Effector memory CD8-positive, alpha-beta T cell (primary cell): ENCODE measurements at places on chromosomes 5 and 9.

- peaks cover 22% of the 10 kb centered on the region for H3K27me3 ChIP-seq
- no peak overlapping the region for H3K27ac ChIP-seq
- no peak overlapping the region for H3K4me3 ChIP-seq
- no peaks in the 10 kb centered on the region for H3K36me3 ChIP-seq
- no peak for DNase-seq
- no peaks in the 10 kb centered on the region for H3K4me1 ChIP-seq
Measured at GRCh38 chr5:103498211-103498610, 64.4 kb downstream of the NUDT12 start.

GRCh38 chr9:136769710-136770191, 5.4 kb upstream of the LCN15 start:
- DNase-seq: peak; percentile 34
- H3K36me3 ChIP-seq: peaks cover 7% of the 10 kb centered on the region
- no peak overlapping the region for H3K27ac ChIP-seq
- peaks cover 7% of the 10 kb centered on the region for H3K27me3 ChIP-seq
- H3K4me3 ChIP-seq: no peak overlapping the region

DNA sequence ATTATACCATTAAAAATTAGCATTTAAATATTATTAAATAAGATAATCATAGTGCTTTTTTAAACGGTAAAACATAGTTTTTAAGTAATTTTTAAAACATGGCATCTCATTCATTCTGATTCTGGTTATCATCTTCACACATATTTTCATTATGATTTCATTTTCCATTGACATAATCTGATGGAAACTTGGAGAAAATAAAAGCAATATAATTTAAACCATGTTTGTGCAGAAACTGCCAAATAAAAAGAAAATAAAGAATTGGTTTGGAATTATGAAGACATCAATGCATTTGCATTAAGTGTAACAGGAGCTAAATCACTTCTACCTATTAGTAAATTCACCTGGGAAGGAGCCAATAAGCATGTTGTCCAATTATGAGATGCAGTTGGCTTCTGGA, 490.1 kb upstream of the CD180 start:
- H3K27ac ChIP-seq: no peak overlapping the region
- H3K27me3 ChIP-seq: peaks cover 23% of the 10 kb centered on the region
- DNase-seq: no peak
- no peaks in the 10 kb centered on the region for H3K4me1 ChIP-seq
- no peak overlapping the region for H3K4me3 ChIP-seq

- H3K4me3 ChIP-seq: no peak overlapping the region
- H3K27me3 ChIP-seq: no peaks in the 10 kb centered on the region
- no peak for DNase-seq
- no peaks in the 10 kb centered on the region for H3K4me1 ChIP-seq
- H3K36me3 ChIP-seq: no peaks in the 10 kb centered on the region
- H3K27ac ChIP-seq: no peak overlapping the region
Measured at GRCh38 chr9:136564379-136564988, 18.6 kb upstream of the NOTCH1 start.

GRCh38 chr5:89080467-89081116, 197.6 kb upstream of the MEF2C start:
- H3K4me3 ChIP-seq: no peak overlapping the region
- H3K27me3 ChIP-seq: no peaks in the 10 kb centered on the region
- no peaks in the 10 kb centered on the region for H3K4me1 ChIP-seq
- no peak for DNase-seq

DNA sequence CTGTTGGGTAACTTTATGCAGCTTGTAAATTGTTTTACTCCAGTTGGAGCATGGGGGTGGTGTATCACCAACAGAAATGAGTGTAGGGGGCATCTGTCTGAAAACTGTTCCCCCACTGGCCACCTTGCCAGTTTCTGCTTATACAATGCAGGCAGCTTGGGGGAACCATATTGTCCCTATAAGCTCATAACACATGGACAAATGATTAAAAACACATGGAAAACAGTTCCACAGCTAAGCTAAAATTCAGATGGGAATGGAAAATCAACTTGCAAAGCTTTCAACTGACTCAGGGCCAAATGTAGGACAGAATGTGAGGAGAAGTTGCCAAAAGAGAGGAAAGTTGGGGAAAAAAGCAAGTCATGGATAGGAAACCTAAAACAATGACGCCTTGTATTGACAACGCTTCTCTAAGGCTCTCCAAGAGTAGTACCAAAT, 7.9 kb upstream of the CER1 start:
- DNase-seq: no peak
- H3K27ac ChIP-seq: no peak overlapping the region
- no peaks in the 10 kb centered on the region for H3K36me3 ChIP-seq
- no peak overlapping the region for H3K4me3 ChIP-seq
- H3K27me3 ChIP-seq: peaks cover 11% of the 10 kb centered on the region
- H3K4me1 ChIP-seq: no peaks in the 10 kb centered on the region

GRCh38 chr5:59067956-59068656, 485.2 kb downstream of the RAB3C start:
- no peak for DNase-seq
- no peaks in the 10 kb centered on the region for H3K27me3 ChIP-seq
- H3K36me3 ChIP-seq: no peaks in the 10 kb centered on the region
- H3K27ac ChIP-seq: no peak overlapping the region
- no peaks in the 10 kb centered on the region for H3K4me1 ChIP-seq
- no peak overlapping the region for H3K4me3 ChIP-seq

DNA sequence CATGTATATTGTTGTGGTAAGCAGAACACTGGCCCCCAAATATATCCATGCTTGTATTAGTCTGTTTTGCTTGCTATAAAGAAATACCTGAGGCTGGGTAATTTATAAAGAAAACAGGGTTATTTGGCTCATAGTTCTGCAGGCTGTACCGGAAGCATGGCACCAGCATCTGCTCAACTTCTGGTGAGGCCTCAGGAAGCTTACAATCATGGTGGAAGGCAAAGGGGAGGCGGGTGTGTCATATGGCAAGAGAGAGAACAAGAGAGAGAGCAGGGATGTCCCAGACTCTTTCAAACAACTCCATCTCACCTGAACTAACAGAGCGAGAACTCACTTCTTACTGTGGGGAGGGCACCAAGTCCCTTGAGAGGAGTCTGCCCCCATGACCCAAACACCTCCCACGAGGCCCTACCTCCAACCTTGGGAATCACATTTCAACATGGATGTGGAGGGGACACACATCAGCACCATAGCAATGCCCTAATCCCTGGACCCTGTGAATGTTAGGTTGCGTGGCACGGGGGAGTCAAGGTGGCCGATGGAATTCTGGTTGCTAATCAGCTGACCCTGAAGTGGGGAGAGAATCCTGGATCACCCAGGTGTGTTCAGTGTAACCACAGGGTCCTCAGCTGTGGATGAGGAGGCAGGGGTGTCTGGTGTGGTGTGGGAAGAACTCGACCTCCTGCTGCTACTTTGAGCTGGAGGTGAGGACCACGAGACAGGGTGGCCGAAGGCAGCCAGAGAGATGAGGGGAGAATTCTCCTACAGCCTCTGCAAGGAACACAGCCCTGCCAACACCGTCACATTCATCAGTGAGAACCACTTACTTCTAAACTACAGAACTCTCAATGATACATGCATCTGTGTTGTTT, 172.8 kb downstream of the AUH start:
- peaks cover 24% of the 10 kb centered on the region for H3K4me1 ChIP-seq
- H3K27me3 ChIP-seq: no peaks in the 10 kb centered on the region
- H3K36me3 ChIP-seq: peaks cover 12% of the 10 kb centered on the region
- no peak overlapping the region for H3K27ac ChIP-seq

DNA sequence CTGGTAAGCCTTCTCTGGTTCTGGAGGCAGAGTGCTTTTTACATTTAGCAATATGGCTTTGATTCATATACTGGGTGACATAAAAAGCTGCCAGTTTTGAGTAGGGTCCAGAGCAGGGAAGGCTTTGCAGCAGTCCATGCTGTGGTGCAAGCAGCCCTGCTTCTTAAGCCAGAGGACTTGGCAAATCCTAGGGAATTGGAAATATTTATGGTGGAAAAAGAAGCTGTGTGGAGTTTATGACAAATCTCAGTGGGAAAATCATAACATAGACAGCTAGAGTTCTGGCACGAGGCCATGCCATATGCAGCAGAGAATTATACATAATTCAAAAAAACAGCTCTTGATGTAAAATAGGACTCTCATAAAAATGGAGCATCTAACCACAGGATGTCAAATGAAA, 536.4 kb downstream of the RASEF start:
- H3K36me3 ChIP-seq: no peaks in the 10 kb centered on the region
- H3K4me3 ChIP-seq: no peak overlapping the region
- no peak overlapping the region for H3K27ac ChIP-seq
- no peaks in the 10 kb centered on the region for H3K4me1 ChIP-seq
- DNase-seq: no peak
- H3K27me3 ChIP-seq: no peaks in the 10 kb centered on the region

- no peaks in the 10 kb centered on the region for H3K36me3 ChIP-seq
- H3K4me1 ChIP-seq: no peaks in the 10 kb centered on the region
- no peak overlapping the region for H3K4me3 ChIP-seq
- H3K27me3 ChIP-seq: peaks cover 12% of the 10 kb centered on the region
- no peak for DNase-seq
Measured at GRCh38 chr9:114995681-114996221, 65.4 kb upstream of the TNFSF8 start.

- H3K4me3 ChIP-seq: no peak overlapping the region
- no peaks in the 10 kb centered on the region for H3K27me3 ChIP-seq
- H3K36me3 ChIP-seq: no peaks in the 10 kb centered on the region
- H3K4me1 ChIP-seq: peaks cover 14% of the 10 kb centered on the region
- no peak overlapping the region for H3K27ac ChIP-seq
Measured at GRCh38 chr5:99000876-99001275, 72.1 kb upstream of the CHD1 start.

DNA sequence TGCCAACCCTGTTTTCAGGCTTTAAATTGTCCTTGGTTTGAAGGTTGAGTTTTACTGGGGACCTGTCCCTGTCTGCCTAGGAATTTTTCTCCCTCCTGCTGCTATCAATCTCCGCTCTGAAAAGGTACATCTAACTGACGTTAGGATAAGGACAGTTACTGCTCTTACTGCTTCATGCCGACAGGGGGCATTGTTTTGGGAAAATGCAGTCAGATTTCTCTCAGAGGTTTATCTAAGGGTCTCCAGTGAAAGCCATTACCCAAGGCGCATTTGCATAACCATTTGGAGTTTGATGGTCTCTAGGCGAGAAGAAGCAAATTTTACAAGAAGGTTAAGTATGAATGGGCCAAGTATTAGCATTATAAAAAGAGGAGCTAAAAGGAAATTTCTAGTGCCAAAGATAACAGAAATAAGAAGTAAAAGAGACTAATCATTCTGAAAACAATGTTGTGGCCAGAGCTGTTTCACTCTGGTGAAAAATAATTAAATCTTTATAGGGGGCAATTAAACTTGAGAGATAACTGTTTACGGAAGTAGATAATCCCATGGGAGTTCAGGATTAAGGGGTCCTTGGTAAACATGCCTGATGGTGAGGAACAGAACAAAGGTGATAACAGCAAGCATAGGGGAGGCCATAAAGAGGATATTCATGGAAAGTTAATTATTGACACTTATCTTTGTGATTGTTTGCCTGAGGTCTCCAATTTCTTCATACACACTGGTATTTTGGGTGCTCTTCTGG, 605.0 kb downstream of the MTRR start:
- H3K4me1 ChIP-seq: no peaks in the 10 kb centered on the region
- DNase-seq: no peak
- no peak overlapping the region for H3K4me3 ChIP-seq
- H3K27ac ChIP-seq: no peak overlapping the region
- H3K27me3 ChIP-seq: no peaks in the 10 kb centered on the region

DNA sequence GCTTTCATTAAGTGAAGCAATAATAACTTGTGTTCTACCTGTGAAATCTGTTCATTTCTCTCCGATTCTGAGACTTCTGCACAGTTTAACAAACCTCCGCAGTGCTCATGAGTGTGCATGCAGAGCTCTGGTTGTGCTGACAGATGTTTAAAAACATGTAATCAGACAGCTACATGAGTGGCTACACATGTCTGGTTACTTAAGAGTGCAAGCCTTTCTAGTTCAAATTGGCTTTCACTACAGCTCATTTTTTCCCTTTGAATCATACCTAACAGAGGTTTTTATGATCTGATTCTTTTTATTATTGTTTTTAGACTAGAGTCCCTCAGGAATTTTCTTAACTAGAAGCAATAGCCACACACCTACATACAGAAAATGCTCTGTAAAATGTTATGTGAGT, 310.2 kb downstream of the ARRDC3 start:
- no peaks in the 10 kb centered on the region for H3K36me3 ChIP-seq
- no peak overlapping the region for H3K4me3 ChIP-seq
- H3K27ac ChIP-seq: no peak overlapping the region
- peaks cover 7% of the 10 kb centered on the region for H3K27me3 ChIP-seq
- DNase-seq: no peak

DNA sequence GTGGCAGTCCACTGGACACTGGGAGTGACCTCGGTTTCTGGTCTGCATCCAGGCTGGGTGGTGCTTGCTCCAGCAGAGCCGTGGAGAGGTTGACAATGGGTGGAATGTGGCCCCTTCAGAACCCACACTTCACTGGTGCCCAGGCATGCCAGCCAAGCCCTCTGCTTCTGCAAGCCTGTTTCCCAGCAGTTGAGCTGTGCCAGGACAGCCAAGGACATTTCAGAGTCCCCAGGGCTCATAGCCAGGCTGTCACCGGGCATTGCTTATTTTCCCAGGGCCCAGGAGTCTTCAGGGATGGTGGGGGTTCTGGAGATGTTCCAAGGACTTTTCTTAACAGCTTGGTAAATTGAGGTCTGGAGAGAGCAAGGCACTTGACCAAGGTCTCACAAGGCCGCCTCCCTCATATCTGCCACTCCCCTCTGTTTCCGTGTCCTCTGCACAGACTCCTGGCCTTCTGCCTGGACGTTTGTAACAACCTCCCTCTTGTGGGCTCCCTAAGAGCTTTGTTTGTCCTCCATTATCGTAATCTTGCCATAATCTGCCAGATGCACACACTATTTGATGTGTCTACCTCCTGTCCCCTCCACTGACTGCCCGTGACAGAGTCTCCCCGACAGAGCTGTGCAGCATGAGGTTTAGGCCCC, 3.8 kb upstream of the NDST1 start:
- H3K27me3 ChIP-seq: peaks cover 15% of the 10 kb centered on the region
- H3K36me3 ChIP-seq: peaks cover 4% of the 10 kb centered on the region
- no peak overlapping the region for H3K27ac ChIP-seq
- H3K4me1 ChIP-seq: no peaks in the 10 kb centered on the region
